ENCODE measurements at places on chromosomes 5 and 9.

GRCh38 chr5:160183075-160183474 is 46.2 kb upstream of the FABP6 start:
- DNase-seq, result no peak

- no peak for DNase-seq
Measured at GRCh38 chr5:176754376-176754973, 55.9 kb upstream of the UNC5A start.

GRCh38 chr9:124551472-124552272 is 44.5 kb upstream of the NR5A1 start:
- DNase-seq, result peak; percentile 1

DNA sequence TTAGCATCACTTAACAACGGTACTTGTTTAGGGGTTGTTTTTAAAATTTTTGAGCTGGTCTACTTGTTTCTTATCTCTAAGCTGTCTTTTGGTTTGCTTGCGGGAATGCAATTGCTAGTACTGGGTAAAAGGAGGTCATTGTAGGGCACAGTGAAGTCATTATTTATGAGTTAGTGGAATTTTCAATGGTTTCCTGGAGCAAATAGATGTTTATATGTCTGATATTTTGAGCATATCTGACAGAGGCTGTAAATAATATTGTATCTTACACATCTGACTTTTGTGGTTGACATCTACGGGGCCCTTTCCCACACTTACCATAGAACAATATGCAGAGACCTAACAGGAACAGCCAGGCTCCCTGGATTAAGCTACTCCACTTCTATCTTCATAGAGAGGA is 90.4 kb upstream of the IL6ST start:
- no peak for DNase-seq

GRCh38 chr9:21552244-21553170 is 70.4 kb upstream of the IFNE start:
- no peak for DNase-seq

GRCh38 chr5:78544561-78545201 is 103.9 kb downstream of the LHFPL2 start:
- DNase-seq, result no peak

GRCh38 chr5:57887851-57888621 is 405.4 kb upstream of the ACTBL2 start:
- no peak for DNase-seq

- no peak for DNase-seq
Measured at GRCh38 chr5:143921525-143922311, 109.8 kb downstream of the HMHB1 start.

DNA sequence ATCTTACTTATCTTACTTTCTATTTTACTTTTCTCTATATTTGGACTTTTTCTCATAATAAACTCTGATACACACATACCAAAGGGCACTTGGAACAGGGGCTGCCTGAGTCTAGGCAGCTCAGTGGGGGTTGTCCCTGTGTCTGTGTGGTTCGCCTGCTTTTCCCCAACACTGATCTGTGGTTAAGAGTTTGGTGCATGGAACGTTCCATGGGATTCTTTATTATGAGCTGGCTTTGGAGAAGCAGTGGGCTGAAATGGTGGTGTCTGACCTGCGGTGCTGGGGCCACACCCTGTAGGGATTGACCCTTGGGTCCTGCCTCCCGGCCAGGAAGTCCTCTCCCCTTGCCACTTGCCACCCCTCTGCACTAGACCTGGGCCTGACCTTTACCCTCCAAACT is 47.4 kb downstream of the ANKRD33B start:
- DNase-seq, result no peak

DNA sequence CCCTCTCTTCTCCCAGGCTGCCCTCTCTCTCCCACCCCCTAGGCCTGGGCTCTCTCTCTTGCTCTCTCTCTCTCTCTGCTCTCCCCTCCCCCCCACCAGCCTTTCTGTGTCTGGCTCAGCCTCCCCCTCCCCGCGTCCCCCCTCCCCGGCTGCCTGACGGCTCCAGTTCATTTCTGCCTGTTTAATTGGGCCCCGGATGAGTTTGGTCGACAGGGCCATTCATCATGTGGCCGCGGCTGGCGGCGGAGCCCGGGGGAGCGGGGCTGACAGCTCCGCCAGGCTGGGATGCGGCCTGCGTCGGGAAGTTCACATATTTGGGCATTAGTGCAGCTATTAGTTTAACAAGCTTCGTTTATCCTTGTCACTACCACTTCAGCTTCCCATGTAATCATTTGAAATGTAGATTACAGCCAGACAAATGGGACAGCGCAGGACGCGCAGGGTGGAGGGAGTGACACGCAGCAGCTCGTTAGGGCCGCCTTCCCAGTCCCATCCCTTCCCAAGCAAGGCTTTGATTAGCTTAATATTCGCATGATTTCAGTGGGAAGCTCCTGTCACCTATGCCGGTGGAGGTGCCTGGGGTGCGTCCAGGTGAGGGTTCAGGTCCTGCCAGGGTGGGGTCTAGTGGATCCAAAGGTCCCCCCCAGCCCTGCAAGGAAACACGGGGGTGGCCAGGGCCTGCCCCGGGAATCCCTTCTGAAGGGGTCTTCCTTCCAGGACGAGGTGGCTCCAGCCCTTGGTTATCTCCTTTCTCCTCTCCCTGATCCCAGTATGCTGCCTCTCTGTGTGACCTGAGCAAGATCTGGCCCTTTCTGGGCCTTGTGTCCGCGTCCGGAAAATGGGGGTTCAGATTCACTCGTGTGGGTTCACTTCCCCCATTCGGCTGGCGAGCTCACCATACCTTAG is 214.8 kb downstream of the PAX5 start:
- no peak for DNase-seq

- no peak for DNase-seq
Measured at GRCh38 chr9:33795819-33796218, 458 bp downstream of the PRSS3 start.

GRCh38 chr9:8832386-8832785 is 1032.8 kb upstream of the DMAC1 start:
- DNase-seq, result no peak

DNA sequence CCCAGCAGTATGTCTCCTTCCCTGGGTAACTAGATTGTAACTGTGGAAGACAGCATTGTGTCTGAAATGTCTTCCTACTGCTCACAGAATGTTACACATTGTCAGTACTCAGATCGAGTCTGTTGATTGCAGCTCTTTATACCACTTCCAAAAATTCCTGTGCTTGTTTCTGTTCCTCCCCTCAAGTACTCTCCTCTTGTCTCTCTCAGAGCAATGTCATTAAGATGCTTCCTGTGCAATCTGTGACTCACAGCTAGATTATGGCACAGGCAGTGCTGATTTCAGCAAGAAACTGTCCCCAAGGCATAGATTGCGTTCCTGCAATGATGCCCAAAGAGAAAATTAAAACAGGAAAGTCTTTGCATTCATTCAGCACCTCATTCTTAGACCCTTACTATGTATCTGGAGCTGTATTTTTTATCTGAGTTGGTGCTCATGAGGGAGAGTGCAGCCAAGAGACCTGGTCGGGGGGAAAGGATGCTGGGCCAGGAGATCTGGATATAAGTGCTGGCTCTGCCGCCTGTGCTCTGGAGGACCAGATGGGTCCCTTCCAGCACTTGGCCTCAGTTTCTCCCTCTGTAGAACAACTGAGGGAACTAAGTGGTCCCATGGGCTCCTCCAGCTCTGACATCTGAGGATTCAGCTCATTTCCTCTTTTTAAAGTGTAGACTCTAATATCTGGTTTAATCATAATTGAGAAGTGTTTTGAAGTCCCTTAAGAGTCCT is 40.8 kb upstream of the GNPDA1 start:
- no peak for DNase-seq

DNA sequence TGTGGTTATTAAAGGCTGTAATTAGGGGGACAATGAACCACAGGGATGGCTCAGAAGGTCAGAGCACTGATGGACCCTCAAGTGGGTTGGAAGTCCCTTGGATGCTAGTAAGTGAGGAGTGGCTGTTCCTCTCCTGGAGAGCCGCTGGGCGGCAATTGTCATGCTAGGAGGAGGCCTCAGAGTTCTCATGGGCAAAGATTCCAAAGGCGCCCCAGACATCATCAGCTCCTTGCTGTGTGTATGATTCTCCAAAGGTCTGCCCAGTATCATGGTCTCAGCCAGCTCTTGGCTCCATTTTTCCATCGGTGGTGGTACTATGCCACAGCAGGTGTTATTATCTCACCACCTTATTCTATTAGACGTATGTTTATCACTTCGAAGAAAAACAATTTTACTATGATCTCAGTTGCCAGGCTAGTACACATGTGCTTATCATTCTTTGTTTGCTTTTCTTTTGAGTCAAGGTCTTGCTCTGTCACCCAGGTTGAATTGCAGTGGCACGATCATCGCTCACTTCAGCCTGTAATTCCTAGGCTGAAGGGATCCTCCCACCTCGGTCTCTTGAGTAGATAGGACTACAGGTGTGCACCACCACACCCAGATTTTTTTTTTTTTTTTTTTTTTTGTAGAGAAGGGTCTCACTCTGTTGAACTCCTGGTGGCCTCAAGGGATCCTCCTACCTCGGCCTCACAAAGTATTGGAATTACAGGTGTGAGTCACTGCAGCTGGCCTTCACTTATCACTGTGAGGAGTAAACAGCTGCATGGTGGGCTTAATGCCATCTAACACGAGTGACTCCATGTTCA is 46.8 kb downstream of the EXOSC2 start:
- no peak for DNase-seq

- no peak for DNase-seq
Measured at GRCh38 chr5:38765399-38765861, 80.4 kb upstream of the OSMR start.

DNA sequence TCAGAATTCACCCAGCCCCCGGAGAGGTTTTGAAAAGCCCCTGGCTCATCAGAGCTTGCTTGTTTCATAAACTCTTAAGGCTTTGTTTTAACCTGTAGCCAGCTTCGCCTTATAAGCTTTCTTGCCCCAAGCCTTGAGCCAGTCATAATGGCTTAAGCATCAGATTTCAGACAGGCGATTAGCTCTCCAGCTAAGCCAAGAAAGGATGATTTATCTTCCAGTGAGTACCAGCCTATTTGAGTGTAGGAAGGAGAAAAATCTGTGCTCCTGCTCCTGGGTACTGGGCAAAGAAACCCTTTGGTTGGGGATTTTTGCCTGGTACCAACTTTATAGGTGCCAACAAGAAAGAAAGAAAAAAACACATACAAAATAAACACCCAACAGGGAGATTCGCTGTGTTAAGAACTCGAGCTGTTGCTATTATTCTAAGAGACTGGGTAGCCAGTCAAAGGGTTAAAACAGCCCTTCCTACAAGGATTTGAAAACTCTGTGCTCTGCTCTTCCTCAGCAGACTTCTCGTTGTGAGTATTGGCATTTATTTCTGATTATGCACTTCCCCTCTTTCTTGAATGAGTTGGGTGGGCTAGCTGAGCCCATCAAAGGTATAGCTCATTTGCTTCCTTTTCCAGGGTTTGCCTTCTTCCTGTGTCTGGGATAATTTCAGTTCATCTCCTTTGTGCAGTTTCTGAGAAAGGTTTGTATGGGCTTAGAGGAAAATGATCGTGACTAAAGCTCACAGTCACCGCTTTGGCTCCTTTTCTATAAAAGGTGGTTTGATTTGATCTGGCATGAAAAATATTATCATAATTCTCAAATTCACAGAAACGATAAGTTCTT is 157.2 kb upstream of the DMRT1 start:
- DNase-seq, result no peak

GRCh38 chr5:84344788-84345187 is 39.9 kb downstream of the EDIL3 start:
- DNase-seq, result no peak

DNA sequence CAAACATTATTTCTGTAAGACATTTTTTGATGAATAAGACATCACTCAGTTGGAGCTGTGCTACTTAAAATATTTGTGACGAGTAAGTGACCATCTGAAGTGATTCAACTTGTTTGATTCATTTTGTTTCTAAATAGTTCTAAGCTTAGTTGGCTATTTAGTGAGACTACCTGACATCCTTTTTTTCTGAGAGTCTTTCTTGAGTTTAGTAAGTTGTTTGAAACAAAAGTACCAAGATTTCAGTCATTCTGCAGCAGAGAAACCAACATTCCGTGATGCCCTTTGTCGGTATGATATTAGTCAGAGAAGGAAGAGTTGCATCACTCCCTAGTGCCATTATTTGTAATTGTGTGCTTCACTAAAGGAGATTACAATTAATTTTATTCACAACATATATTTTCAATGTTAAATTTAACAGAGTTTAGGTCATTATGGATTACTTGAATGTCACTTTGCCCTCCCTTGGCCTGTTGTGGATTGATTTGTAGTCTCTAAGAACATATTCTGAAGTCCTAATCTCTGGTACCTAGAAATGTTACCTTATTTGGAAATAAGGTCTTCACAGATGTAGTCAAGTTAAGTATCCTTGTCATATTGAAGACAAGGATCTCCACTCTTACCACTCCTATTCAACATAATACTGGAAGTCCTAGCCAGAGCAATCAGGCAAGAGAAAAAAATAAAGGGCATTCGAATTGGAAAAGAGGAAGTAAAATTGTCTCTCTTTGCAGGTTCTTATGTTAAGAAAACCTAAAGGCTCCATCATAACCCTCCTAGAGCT is 212.2 kb downstream of the PCSK1 start:
- DNase-seq, result no peak

GRCh38 chr5:7745882-7746610 is 104.9 kb downstream of the CFAP90 start:
- DNase-seq, result peak; percentile 5

- DNase-seq, result no peak
Measured at GRCh38 chr5:58054018-58054417, 405.9 kb downstream of the PLK2 start.

DNA sequence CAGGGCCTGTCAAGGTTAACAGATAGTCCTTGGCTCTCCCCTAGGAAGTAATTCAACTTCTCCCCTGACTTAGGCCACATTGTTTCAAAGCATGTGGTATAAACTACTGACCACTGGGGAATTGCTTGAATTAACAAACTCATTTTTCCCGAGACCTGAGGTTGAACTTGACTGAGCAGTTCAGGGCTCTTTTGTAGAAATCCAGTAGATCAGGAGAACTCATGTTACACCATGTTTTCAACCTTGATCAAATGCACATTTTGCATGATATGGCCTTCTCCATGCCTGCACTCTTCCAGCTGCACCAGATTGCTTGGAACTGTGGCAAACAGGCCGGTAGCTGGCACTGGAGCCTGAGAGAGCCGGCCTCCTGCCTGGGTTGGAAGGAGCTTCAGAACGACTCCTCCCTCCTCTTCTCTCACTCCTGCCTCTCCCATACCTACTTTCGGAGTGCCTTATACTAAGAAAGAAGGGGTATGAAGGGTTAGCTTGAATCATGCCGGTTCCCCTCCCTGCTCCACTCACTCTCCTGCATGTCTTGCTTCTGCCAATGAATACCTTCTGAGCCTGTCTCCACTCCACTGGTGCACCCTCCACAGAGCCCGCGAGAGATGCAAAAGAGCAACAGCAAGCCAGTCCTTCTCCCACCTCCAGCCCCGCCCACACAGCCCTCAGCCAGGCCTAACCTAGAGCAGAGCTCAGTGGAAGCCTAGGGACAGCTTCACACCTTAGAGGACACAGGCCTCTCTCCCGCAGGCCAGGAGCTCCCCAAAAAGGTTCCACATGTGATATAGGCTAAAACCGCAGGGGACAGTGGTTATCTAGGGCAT is 159.4 kb downstream of the MACROH2A1 start:
- DNase-seq, result no peak

GRCh38 chr5:21071421-21071820 is 1083.4 kb upstream of the CDH18 start:
- no peak for DNase-seq

GRCh38 chr5:14156290-14156649 is 13.1 kb downstream of the TRIO start:
- DNase-seq, result no peak

All from stimulated activated CD4-positive, alpha-beta T cell treated with anti-CD3 and anti-CD28 coated beads, Interleukin-1b, Interleukin-23, amount 100 ng/mL, for 4 hours (primary cell).